ENCODE measurements at places on chromosomes 13 and 19.

GRCh38 chr19:15324791-15325519 lies 7.4 kb downstream of the BRD4 start:
- DNase-seq: no peak

- DNase-seq: no peak
Observed at GRCh38 chr13:102846261-102847015, 606 bp downstream of the ERCC5 start.

GRCh38 chr19:55175117-55175867 lies 4.8 kb downstream of the SYT5 start:
- no peak for DNase-seq

DNA sequence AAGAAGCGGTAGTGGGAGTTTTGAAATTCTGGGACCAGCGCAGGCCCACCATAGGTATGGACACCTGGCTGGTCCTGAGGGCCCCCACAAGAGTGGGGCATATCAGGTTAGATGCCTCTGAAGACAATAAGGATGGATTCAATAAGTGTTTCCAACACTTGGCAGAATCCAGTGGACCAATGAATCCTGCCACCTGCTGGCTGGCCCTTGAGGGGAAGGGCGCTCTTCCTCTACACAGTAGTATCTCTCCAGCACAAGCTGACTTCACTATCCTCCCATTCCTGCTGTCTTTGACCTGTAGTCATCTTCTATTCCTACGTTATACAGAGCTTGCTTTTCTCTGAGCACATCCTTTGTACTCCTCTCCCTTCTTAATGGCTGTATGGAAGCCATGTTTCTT lies 199.7 kb upstream of the TSHZ3 start:
- no peak for DNase-seq

DNA sequence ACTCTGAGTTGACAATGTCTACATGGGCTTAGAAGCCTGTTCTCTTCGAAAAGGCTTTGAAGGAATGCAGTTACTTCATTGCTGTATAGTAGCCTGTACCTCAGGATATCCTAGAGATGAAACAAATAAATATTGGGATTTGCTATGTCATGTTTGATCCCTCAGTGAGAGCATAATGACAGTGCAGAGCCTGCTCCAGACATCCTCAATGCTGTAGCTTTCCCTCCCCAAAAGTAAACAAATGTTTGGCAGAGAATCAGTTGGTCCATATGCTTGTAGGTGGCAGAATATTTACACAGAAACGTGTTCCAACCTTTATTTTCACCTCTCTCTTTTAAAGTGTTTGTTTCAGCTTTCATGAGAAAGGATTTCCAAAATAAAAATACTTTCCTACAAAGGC lies 515.3 kb upstream of the SGCG start:
- no peak for DNase-seq

DNA sequence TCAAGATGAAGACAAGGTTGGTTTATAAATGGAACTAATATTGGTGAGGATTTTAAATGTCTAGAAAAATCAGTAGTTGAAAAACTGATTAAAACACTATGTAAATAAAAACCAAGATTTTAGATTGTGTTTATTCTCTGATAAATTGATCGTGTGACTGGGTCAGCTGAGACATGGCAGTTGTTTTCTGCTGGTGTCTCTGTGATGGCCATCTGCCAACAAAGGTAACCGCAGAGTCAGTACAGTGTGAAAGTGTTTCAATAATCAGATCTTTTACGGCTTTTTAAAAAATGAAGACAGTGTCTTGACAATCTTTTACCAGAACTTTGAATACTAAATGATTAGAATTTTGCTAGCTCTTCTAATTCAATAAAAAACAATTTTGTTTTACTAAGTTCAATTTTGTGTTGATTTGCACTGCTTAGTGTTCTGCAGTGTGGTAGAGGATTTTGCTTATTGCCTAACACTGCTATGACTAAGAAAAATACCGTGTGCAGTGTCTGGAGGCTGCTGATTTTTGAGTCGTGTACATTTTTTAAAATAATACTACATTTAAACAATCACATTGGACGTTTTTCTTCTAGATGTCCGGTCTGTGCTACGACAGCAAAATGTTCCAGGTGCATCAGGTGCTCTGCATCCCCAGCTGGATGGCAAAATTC lies 32.7 kb upstream of the GPR183 start:
- no peak for DNase-seq

DNA sequence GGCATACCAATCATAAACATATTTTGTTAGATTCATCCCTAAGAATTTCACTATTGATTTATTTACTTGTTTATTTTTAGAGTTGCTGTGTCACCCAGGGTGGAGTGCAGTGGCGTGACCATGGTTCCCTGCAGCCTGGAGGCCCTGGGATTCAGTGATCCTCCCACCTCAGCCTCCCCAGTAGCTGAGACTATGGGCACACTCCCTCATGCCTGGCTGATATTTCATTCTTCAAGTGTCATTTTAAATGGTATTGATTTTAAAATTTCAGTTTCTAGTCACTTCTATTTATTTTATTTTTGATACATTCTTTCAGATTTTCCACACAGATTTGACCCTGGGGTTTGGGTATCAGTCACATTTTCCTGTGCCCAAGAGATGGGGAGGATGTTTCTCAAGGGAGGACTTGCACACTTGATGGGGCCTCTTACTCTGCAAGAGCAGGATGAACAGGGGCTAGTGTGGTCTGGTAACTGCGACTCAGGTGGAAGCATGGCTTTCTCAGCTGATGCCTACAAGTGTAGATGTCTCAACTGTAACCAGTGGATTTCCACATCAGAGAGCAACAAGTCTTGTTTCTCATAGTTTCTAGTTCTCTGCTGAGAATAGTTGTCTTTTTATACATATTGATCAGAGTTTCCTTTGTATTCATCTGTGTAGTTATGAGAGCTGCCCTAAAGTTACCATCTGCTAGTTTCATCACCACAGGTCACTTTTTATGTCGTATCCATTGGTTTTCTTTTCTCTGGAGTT lies 40.2 kb downstream of the CCNE1 start:
- DNase-seq: no peak

- no peak for DNase-seq
Observed at GRCh38 chr13:71803066-71803465, 63.9 kb downstream of the DACH1 start.

GRCh38 chr13:61136093-61136492 lies 279.6 kb downstream of the PCDH20 start:
- no peak for DNase-seq

DNA sequence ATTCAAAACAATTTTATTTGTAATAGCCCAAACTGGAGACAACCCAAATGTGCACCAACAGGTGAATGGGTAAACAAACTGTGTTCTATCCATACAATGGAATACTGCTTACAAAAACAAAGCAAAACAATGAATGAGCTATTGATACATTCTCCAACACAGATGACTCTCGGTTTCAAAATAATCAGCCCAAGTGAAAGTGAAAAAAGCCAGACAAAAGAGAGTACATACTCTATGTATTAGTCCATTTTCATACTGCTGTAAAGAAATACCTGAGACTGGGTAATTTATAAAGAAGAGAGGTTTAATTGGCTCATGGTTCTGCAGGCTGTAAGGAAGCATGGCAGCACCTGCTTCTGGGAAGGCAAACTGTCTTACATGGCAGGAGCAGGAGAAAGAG lies 65.2 kb upstream of the LRCH1 start:
- no peak for DNase-seq

DNA sequence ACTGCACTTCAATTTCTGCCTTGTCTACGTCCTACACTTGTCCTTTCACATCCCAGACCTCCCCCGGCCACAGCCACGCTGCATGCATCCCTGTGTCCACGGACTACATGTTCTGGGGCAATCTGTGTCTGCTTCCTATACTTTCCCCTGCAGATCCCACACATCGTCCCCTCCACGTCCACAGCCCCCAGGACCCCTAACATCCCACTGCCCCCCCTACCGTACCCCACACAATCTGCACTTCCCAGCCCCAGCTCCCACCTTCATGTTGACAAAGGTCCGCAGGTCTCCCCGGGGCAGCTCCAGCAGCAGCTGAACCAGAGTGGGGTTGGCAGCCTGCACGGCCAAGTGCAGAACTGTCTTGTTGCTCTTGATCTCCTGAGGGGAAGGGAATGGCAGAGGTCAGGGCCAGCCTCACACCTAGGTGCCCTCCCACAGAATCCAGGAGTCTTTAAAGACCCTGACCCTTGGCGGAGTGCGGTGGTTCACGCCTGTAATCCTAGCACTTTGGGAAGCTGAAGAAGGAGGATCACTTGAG lies 10.2 kb downstream of the NFKBID start:
- DNase-seq: no peak

GRCh38 chr13:51020600-51020999 lies 90.5 kb downstream of the C13orf42 start:
- no peak for DNase-seq

GRCh38 chr13:99218969-99219368 lies 18.3 kb downstream of the UBAC2 start:
- no peak for DNase-seq

DNA sequence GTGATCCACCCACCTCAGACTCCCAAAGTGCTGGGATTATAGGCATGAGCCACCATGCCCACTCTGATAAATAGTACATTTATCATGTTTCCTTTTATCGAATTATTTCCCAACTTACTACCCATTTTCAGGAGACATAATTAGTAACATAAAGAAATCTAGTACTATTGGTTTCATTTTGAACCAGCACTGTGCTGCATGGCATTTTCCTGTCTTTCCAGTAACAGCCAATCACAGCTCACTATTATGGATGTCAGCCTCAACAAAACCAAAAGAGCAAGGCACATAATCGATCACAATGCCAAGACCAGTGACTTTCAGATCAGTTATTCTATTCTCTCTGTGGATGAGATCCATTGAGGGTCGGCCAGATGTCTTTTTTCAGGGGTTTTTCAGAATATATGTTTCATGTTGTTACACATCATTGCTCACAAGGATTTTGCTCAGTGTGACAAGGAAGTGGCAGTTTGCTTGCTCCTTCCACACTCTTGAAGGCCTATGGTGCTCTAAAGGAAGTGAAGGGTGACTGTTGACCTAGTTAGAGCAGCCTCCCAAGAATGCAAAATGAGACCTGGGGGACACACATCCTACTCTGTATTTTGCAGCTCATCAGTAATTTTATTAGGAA lies 233.4 kb downstream of the KCNRG start:
- DNase-seq: no peak

DNA sequence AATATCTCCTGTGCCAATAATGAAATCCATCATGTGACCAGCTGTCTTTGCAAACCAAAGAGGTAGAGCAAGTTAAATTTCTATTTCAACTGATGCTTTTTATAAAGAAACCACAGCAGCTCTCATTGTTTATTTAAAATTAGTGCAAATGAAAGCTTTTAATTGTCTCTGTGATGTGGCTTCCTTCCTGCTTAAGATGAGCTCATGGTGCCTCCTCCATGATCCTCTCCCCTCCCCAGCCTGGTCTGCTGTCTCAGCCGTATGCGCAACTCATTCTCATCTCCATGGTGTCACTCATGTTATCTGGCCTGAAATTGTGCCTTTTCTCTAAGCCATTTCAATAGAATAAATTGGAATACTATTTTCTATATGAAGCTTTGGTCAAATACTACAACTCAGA lies 270.6 kb downstream of the FGF14 start:
- no peak for DNase-seq

DNA sequence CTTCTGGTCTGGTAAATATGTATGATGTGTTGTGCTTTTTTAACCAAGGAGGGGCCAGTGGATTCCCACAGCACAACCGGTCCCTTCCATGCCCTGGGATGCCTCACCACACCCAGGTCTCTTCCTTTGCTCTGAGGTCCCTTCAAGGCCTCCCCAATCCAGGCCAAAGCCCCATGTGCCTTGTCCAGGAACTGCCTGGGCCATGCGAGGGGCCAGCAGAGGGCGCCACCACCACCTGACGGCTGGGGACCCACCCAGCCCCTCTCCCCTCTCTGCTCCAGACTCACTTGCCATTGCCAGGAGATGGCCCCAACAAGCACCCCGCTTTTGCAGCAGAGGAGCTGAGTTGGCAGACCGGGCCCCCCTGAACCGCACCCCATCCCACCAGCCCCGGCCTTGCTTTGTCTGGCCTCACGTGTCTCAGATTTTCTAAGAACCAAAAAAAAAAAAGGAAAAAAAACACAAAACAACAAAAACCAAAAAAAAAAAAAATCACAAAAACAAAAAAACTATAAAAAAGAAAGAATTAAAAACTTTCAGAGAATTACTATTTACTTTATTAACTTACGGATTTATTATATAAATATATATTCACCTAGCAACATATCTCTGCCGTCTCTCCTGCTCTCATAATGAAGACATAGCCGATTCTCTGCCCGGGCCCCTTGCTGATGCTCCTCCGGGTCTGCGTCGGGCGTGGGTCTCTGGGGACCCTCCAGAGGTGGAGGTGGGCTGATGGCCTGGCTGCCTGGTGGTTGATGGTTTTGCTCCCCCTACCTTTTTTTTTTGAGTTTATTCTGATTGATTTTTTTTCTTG lies 14.4 kb downstream of the CAPN12 start:
- DNase-seq: no peak

DNA sequence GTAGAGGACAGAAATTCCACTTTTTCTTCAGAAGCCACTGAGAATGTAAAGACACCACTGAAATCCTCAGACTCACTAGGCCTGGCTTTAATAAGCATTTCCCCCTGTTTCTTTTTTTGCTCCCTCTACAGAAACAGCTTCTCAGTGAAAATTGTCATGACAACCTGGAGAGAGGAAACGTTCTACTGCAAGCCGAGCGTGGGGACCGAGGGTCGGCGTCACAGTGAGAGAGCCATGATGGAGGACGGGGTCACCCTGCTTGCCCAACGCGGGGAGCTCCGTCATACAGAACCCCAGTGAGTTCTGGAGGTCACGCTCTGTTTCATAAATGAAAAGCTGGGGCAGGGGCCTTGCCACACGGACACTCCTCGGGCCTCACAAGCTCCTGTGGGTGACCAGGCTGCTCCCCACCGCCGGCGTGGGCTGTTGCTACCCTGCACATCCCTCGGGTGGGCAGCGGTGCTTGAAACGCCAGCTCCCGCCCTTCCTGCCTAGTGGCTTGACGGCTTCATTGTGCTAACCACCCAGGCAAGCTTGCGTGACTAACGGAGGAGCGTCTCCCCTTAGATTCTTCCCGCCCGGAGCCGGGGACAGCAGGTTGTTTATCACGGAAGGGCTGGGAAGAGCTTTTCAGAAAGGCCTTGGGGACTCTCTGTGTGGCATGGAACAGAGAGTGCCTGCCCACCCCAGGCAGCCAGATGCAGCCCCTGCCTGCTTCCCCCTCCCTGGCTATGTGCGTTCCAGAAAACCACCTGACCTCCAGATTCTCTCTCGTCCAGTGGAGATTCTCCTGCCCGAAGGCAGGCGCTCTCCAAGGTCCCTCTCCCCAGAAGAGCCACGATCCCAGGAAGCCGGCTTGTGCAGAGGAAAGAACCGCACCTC lies 153.6 kb downstream of the KATNAL1 start:
- no peak for DNase-seq

- no peak for DNase-seq
Observed at GRCh38 chr19:19207637-19208572, 3.9 kb upstream of the NCAN start.

GRCh38 chr19:48090281-48090802 lies 20.3 kb downstream of the PLA2G4C start:
- DNase-seq: no peak
